ENCODE measurements at places on chromosomes 3 and 15.

DNA sequence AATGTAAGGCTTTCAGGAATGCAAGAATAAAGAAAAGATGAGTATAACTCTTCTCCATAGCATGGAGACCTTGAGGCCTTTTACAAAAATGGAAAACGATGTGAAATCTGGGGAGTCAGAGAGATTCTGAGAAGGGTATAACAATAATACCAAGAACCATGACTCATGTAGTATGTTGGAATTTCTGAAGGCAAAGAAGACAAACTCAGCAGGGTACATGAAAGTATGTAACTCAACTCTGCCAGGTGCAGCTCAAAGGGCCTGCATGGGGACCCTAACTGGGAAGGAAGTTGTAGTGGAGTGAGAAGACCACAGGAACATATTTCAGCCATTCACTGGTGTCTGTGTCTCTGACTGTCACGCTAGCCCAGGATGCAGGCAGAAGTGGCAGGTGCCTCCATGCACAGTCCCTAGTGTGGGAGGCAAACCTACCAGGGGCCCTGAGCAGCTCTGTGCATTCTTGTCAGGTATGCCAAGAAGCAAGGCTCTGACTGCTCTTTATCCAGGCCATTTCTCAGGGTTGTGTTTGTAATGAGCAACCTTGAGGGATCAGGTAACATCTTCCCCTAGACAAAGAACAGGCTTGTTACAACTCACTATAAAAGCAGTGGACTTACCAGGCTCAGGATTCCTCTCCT is 57.2 kb downstream of the GPR156 start:
- no peak for DNase-seq

GRCh38 chr3:37103103-37103808 is 71.1 kb downstream of the LRRFIP2 start:
- DNase-seq, result no peak

GRCh38 chr15:40458495-40459371 is 12.1 kb upstream of the CHST14 start:
- no peak for DNase-seq

GRCh38 chr15:36172955-36173354 is 406.5 kb upstream of the CDIN1 start:
- no peak for DNase-seq

GRCh38 chr3:72692990-72693389 is 155.3 kb downstream of the SHQ1 start:
- no peak for DNase-seq

GRCh38 chr15:42549741-42550392 is 1.2 kb downstream of the HAUS2 start:
- no peak for DNase-seq

GRCh38 chr15:68299436-68299835 is 21.9 kb downstream of the FEM1B start:
- no peak for DNase-seq

- DNase-seq, result no peak
These were observed 162.4 kb upstream of the PPP2R3A start for GRCh38 chr3:135803028-135803692.

DNA sequence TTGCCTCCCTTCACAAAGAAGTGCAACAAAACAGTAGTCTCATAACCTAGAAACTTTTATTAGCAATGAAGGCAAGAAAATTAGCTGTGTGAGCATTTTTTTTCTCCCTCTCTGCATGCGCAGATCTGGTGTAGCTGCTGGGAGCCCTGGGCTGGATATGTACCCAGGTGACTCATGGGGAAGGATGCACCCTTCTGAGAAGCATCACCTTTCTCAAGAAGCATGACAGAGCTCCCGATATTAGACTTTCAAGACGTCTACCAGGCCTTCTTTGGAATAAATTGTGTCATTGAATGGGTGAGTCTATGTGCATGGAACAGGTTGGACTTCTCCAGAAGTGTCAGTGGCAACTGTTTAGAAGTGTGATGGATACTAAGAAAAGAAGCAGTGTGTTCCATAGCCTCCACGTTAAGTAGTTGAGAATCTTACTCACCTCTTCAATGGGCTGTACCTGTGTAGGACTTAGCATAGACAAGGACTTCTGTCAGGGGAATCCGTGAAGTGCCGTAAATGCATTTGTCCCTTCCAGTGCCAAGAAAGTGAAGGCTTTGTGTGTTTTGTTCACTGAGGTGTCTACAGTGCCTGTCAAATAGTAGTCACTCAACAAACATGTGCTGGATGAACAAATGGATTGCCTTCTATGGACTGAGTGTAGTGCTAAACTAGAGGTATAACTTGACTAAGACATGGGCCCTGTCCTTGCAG is 47.7 kb upstream of the RASGRP1 start:
- no peak for DNase-seq

DNA sequence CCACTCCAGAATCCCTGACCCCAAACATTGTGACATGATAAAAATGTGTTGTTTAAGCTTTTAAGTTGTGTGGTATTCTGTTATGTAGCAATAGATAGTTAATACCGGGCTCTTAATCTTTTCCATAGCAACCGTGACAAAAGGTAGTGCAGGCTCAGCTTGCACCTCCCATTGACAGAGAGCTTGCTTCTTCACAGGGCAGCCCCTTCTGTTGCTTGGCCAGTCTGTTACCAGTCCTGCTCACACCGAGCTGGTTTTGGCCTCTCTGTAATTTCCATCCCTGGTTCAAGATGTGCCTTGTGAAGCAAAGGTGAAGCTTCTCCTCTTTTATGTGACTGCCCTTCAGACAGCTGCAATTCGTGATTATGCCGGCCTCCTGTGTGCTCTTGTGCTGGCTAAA is 86.9 kb downstream of the CRYGS start:
- no peak for DNase-seq

DNA sequence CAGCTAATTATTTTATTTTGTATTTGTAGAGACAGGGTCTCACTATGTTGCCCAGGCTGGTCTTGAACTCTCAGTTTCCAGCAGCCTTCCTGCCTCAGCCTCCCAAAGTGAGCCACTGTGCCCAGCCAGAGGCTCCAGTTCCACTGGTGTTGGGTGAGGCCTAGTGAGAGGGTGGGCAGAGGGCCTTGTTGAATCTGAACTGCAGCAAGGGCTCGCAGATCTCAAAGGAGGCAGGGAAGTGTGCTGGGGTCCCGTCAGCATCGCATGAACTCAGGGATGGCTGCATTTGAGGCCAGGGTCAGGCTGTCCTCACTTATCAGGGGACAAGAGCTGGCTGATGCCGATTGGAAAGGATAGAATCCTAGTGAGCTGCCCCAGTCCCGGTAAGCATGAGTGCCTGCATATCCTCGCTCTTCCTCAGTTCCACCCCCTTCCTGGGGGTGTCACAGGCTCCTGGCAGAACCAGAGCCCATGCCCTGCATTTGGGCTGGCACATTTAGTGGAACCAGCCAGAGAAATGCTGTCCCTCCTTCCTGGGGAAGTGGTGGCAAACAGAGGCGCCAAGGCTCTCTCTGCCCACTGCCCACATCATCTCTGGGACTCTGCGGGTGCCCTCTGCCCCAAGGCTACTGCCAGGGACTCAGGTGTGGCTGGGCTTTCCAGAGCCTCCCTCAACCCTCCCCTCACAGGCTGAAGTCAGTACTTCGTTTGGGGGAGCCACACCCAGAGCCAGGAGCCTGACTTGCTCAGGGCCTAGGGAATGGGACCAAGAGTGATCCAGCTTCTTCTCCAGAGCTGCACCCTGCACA is 24.1 kb downstream of the ALS2CL start:
- DNase-seq, result no peak

GRCh38 chr15:25693321-25694238 is 169.5 kb downstream of the ATP10A start:
- no peak for DNase-seq

- DNase-seq, result no peak
These were observed 18.4 kb downstream of the SMAD6 start for GRCh38 chr15:66720206-66721010.

- no peak for DNase-seq
These were observed 33.0 kb upstream of the AMOTL2 start for GRCh38 chr3:134407239-134407625.

GRCh38 chr15:92409006-92409405 is 15.3 kb downstream of the ST8SIA2 start:
- DNase-seq, result no peak

GRCh38 chr3:57151021-57151449 is 14.1 kb downstream of the IL17RD start:
- DNase-seq, result no peak

- no peak for DNase-seq
These were observed 223.6 kb upstream of the PDZRN3 start for GRCh38 chr3:73848173-73848906.

DNA sequence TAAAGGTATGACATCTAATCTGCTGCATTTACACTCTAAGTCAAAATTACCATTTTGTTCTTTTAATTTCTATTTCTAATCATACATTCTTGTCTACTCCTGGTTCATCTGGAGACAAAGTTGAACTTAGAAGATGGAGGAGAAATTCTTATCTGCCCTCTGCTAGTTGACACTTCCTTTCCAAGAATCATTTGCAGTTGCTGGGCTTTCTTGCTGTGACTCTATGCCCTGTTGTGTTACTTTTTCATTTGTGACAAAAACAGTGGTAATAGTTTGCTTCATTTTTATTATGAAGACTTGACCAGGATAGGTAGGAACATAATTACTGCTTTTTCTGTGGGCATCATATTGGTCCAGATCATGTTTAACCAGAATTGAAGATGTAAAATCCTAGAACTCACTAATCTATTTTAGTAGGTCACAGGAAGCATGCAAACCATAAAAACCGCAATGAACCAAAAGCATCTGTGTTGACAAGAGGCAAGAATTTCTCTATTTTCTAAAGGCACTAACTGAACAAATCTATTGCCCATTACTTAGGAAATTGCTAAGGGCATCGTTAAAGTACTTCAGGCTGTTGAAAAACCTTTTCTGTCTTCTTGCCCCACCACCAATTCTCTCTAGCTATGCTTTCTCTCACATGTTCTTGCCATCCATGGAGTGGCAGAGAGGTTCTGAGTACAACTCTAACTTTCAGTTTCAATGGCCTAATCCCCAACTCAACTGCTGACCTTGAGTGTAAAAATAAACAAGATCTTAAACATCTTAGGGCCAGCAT is 4.2 kb upstream of the CCR2 start:
- DNase-seq, result no peak

- DNase-seq, result no peak
These were observed at the start of gene PIGZ for GRCh38 chr3:196968233-196969133. Gene PIGZ, minus strand, starts transcription at chr3:196968833. Its CDS starts 16,802 bp downstream, at chr3:196952031.

- no peak for DNase-seq
These were observed 7.0 kb upstream of the CPNE9 start for GRCh38 chr3:9696480-9697220.

- no peak for DNase-seq
These were observed 6.2 kb downstream of the SEMA5B start for GRCh38 chr3:123021388-123021787.

DNA sequence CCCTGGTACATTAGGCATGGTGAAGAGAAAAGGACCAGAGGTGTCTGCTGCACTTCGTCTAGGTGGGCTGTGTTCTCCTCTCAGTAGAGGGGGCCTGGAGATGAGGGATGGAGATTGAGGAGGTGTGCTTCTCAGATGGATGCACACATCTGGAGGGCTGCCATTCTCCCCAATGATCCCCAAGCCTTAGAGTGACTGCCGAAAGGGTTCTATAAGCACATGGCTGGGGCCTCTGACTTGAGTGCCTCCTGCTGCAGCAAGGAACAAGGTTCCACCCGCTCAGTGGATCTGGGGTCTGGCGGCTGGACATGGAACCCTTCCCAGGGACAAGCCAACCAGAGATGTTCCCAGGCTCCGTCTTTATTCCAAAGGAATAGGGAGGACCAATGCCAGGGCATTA is 66.8 kb downstream of the CPN2 start:
- DNase-seq, result no peak
